Tibial artery (tissue), 4 donors: ENCODE measurements at places on chromosomes 2 and 18.

DNA sequence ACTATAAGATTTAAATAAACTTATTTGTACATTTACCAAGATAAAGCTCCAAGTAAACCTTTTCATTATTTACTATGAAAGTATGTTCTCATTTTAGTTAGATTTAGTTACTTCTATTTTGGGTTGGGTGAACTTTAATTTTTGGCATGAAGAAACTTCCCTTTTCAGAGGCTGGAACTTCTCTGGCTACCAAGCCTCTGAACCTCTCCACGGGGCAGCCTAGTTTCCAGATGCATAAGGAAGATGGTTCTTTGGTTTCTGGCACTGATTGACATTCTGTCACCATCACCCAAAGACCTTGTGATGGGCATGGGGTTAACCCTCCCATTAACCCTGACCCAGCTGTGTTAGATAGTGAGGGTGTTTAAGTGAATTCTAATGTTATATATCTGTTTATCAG lies 17.1 kb downstream of the PSD4 start:
- DNase-seq: no peak

GRCh38 chr2:55914786-55915185 lies 8.8 kb downstream of the EFEMP1 start:
- DNase-seq: no peak

GRCh38 chr2:9208875-9209274 lies 2.3 kb downstream of the ASAP2 start:
- DNase-seq: no peak

DNA sequence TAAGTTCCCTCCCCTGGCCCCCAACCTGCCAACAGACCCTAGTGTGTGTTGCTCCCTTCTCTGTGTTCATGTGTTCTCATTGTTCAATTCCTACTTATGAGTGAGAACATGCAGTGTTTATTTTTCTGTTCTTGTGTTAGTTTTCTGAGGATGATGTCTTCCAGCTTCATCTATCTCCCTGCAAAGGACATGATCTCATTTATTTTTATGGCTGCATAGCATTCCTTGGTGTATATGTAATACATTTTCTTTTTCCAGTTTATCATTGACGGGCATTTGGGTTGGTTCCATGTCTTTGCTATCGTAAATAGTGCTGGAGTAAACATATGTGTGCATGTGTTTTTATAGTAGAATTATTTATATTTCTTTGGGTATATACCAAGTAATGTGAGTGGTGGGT lies 602.2 kb downstream of the DSC3 start:
- no peak for DNase-seq

DNA sequence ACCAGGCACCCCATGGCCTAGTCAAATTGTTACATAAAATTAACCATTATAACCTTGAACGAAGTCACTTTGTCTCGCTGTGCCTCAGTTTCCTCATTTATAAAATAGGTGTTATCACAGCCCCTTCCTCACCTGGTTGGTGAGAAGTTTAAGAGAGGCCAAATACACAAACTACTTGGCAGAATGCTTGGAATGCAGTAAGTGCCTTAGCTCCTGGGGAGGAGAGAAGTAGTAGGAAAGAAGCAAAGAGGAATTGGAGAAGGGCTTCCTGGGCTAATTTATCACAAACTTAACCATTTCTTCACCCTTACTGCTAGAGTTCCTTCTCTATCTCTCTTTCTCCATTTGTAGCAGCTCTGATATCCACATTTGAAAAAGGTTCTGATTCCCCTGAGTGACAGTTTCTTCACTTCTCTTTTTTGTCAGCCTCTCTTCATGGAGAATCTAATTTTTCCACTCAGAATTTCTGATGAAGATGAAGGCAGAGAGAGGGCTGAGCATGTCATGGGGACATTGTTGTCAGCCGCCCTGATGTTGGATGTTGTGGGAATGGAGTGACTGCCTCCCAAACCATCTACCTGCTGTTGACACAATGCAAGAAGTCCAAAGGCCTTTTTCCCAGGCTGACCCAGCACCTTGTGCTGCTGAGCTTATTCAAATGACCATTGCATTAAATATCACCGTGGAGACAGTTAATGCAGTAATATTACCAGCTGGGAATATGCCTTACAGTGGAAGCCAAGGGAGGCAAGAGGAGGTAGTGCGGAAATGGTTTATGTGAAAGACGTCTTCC lies 60.4 kb downstream of the BOD1L2 start:
- DNase-seq: no peak

GRCh38 chr2:12176623-12177454 lies 430.4 kb downstream of the LPIN1 start:
- DNase-seq: no peak

GRCh38 chr2:161474920-161475319 lies 58.8 kb downstream of the TBR1 start:
- DNase-seq: no peak

- DNase-seq: no peak
Observed at GRCh38 chr2:74290466-74291217, 52.6 kb downstream of the SLC4A5 start.

DNA sequence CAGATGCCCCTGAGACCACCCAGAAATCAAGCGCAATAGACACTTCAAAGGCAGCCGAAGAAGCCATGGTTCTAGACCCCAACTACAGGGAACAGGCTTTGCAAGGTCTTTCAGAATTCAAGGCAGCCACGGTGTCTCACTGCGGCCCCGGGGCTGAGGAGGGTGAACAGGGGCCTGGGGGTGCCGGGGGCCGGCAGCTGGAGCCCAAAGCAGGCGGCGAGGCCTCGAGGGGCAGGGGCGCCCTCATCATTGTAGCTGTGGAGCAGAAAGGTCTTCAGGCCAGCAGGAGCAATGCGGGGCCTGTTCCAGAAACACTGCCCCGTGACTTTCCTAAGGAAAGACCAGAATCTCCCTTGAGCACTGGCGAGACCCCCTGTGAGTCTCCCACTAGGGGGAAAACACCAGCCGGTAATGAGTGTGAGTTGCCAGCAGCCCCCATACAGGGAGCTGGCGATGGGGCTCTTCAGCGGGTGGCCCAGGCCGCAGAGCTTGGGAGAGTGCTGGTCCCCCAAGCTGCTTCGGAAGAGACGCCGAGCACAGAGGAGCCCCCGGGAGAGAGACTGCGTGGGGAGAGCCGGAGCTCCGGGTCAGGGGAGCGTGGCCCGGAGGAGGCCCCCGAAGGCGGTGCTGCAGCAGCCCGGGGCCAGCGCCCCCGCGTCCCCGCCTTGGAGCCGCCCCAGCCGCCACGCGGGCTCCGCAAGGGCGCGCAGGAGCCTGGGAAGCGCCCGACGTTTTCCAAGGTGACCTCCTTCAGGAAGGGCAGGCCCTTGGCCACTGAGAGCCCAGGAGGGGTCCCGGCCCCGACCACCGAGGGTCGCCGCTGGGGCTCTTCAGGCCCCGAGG lies 79.1 kb downstream of the ARHGEF4 start:
- DNase-seq: no peak

GRCh38 chr2:21944536-21944935 lies 820.8 kb downstream of the TDRD15 start:
- DNase-seq: no peak

DNA sequence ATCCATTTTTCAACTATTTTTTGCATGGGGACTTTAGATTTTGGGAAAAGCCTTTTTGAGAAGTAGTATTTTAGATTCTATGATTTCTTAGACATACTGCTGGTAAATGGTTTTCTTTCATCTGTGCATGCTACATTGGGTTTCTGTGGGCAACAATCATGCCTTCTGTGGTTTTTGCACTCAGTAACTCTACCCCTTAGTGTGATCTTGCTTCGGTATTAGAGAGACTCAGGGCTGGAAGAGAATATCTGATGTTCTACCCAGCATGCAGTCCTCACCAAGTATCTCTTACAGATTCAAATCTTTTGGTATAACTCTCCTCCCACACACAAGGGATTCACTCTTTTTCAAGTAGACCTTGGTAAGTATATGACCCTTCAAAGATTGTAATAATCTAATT lies 183.0 kb downstream of the PMAIP1 start:
- DNase-seq: no peak

DNA sequence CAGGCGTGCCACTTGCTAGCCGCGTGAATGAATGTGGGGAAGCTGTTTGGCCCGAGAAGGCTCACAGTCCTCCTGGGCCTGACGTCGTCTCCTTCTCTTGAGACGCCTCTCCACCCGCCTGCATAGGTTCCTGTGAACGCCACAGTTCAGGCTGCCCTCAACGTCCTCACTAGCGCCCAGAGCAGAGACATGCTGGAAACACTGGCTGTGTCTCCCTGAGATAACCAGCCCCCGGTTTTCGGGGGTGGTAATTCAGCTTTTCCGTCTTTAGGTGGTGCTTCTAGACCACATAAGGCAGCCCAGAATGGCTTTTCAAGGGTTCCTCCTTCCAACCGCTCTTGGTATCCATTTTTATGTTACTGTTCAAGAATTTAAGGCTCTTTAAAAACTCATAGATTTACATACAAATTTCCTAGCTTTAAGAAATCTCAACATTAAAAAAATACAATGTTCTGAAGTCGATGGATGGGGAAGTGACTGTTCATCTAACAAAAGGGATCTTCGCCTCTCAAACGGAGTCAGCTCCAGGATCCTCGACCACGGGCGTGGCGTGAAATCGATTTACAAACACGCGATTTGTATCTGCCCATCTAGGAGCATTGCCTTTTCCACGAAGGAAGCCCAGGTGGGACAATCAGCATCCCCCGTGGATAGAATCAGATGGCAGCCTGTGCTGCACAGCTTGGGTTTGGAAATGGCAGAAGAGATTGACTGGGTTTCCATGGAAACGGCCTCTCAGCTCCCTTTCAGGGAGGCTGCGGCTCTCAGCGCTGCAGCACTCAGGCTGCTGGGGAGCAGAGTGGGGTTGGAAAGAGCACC lies 110.6 kb upstream of the PXDN start:
- no peak for DNase-seq

- no peak for DNase-seq
Observed at GRCh38 chr18:27666016-27666415, 480.9 kb upstream of the CHST9 start.

GRCh38 chr18:75323821-75324585 lies 103.5 kb downstream of the SMIM21 start:
- no peak for DNase-seq

- DNase-seq: no peak
Observed at GRCh38 chr18:74633652-74634352, 36.1 kb downstream of the ZNF407 start.

DNA sequence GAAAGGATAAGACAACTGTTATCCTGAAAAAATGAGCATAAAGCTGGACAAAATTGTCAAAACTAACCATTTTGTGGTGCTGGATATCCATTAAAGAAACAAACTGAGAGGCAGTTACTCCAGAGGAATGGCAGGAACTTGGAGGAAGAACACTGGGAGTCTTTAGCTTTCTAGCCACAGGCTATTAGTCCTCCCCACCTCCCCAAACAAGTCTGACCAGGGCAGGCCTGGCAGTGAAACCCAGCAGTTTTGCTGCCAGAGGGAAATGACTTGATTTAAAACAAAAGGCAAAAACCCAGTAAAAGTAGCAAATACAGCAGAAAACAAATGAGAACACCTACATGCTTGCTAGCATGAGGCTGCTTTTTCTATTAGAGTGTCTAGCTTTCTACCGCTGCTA lies 34.9 kb downstream of the OSBPL1A start:
- no peak for DNase-seq

GRCh38 chr2:69798290-69798908 lies 31.1 kb upstream of the GMCL1 start:
- peak; percentile 70 for DNase-seq

DNA sequence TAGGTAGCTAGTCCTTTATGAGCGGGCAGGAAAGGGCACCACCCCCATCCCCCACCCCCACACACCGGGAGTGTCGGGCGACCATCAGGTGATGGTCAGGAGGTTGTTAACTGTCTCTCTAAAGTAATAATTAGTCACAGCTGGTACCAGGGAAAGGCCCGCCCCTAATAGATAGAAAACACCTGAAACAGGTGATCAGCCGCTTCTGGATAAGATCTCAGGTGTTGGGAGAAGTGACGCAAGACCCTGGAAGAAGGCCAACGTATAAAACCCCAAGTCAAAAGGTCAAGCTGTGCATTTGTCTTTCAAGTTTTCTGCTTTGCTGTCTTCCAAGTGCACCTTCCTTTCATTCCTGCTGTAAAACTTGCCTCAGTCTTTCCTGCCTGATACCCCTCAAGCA lies 59.6 kb upstream of the LINC00305 start:
- DNase-seq: no peak

- DNase-seq: no peak
Observed at GRCh38 chr18:71809711-71810110, 734.4 kb downstream of the CBLN2 start.

DNA sequence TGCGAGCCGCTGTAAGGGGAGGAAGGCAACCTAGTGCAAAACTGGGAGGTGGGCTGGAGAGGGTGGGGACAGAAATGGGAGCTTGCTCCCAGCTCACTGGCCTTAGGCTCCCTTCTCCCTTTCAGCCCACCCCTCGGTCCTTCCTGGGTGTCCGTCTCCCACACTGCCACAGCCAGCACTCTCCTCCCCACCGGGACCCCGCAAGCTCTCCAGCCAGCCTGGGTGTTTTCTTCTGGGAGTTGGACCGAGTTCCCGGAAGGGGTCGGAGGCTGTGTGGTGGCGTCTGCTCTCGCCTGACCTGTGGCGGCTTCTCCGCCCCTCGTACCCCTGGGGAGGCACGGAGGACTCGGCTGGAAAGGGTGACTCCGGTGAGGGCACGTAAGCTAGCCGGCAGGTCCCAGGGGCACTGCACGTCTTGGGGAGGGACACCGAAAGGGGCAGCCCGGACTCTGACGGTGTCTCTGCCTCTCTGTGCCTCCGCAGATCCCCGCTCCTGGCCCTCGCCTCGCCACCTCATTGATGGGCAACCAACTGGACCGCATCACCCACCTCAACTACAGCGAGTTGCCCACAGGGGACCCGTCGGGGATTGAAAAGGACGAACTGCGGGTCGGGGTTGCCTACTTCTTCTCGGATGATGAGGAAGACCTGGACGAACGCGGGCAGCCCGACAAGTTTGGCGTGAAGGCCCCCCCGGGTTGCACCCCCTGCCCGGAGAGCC lies 1.1 kb downstream of the LRATD1 start:
- no peak for DNase-seq

DNA sequence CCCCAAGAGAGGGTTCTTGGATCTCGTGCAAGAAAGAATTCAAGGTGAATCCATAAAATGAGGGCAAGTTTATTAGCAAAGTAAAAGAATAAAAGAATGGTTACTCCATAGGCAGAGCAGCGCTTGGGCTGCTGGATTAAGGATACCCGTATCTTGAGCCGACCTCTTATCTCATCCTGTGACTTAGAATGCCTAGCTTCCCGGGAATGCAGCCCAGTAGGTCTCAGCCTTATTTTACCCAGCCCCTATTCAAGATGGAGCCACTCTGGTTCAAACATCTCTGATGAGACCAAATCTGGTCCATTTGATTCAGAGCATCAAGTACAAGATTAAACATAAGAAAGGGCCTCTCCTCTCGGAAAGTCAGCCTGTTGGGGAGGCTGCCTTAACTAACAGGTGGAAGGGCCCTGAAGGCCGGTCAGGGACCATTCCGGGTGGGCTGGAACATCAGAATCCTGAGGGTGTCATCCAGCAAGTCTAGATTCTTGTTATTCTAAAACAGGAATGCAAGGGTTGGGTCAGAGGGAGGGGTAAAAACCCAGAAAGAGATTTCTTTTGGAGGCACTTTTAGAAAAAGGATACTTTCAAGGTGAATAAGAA lies 5.8 kb downstream of the PSD4 start:
- DNase-seq: peak; percentile 20

DNA sequence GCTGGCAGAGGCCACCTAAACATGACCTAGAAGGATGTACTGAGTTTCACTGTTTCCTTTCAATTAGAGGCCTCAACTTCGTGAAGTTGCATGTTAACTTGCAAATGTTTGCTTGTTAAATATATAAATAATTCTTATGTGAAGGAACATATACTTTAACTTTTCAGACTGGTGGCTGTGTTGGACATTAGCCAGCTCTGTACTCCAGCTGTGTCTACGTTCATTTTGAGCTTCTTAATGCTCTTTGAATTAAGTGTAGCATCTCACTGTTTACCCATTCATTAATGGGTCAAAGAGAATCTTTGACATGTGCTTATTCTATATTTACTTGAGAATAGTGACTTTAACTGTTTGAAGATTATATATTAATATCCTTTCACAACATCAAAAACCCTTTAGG lies 823.2 kb upstream of the ID2 start:
- no peak for DNase-seq
